ENCODE measurements at places on chromosomes 16 and 17.

- peak; percentile 82 for DNase-seq
Observed at GRCh38 chr16:86590501-86591144, 12.3 kb downstream of the FOXL1 start.

GRCh38 chr17:59859444-59860025 is 33.2 kb downstream of the TUBD1 start:
- DNase-seq: peak; percentile 69

- DNase-seq: no peak
Observed at GRCh38 chr17:72382971-72383722, 262.3 kb downstream of the SOX9 start.

DNA sequence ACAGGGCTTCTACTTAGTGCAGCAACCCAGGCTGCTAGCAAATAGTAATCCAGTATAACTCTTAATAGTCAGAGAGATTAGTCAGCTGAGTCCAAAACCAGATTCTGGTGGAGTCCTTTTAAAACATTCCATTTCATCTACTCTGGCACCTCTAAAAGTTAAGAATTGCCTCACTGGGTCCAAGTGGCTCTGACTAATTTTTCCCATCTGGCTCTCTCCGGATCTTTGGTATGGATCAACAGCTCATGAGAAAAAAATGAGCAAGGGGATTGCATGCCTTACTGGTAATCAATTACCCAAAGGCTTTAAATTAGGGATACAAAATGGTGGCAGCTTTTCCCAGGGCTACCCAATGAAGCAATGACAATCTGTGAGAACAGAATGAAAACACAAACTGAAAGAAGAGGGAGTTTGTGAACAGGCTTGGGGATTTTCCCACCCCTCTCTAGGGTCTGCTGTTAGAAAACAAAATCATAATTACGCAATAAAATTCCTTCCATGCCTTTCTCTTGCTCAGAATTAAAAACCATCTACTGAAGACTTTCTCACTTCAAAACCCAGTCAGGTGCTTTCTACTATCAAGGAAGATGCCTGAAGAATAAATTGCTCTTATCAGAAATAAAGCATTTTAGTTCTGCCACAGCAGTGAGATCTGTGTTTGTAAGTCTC is 84.6 kb upstream of the PMFBP1 start:
- DNase-seq: peak; percentile 39

DNA sequence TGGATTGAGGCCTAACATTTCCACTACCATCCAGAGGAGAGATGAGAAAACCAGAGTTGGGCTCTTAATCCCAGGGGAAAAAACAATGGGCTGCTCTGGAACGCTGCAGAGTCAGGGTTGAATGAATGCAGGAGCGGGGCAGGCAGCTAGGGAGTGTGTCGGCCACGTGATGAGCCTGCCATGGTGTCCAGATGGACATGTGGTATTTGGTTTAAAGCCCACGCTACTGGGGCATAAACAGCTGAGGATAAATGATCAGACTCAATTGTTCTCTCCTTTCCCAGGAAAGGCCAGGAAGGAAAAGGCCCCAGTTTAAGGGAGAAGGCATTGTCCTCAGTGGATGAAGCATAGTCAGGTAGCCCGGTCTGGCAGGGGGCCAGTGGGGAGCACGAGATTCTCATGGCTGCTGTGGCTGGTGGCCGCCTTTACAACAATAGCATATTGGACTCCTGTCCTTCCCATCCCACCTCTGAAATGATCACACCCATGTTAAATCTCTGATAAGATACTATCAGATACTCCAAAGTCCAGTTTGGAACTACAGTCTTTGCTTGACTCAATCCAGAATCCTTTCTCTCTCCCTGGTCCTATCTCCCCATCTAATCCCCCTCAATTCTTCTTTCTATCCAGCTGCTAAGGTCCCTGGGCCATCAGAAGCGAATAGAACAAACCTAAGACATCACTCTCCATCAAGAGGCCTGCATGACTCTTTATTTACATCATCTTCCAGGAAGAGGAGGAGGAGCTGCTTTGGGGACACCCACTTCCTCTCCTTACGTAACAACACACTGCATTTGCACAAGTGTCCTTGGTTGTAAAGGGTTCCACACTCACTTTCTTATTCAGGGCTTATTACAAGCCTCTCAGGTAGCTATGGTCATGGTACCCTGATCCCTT is 20.4 kb downstream of the CA4 start:
- DNase-seq: peak; percentile 64

DNA sequence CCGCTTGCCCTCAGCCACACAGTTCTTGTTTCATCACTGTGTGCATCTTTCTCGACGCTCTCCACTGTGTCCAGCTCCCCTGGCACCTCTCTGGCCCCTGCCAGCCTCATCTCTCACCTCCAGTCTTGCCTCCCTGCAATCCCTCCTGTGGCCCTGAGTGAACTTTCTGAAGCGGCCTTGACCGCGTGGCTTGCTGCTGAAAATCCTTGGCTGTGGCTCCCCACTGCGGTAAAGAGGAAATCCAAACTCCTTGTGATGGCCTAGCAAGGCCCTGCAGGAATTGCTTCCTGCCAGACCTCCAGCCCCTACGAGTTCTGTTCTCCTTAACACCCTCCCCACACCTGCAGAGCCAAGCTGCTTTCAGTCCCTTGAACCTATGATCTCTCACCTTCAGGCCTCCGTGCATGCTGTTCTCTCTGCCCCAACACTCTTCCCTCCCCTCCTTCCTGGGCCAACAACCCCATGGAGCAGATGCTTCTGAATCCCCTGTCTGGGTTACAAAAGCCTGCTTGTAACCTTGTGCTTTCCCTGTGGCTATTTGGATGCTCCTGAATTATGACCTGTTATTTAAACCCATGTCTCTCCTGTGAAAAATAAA is 33.6 kb upstream of the BRD7 start:
- no peak for DNase-seq

- DNase-seq: no peak
Observed at GRCh38 chr16:88686062-88686438, 257 bp downstream of the SNAI3 start.

DNA sequence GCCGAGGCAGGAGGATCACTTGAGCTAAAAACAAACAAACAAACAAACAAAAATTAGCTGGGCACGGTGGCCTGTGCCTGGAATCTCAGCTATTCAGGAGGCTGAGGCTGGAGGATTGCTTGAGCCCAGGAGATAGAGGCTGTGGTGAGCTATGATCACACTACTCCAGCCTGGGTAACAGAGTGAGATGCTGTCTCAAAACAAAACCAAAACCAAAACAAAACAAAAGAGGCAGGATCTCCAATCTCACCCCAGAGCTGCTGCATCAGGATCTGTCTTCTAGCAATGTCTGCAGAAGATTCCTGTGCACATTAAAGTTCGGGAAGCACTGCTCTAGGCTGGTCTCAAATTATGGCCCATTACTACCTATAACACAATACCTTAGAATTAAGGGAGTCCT is 43.1 kb downstream of the MAP2K6 start:
- no peak for DNase-seq

- peak; percentile 93 for DNase-seq
Observed at GRCh38 chr17:72715906-72716572, 376.4 kb downstream of the SLC39A11 start.

DNA sequence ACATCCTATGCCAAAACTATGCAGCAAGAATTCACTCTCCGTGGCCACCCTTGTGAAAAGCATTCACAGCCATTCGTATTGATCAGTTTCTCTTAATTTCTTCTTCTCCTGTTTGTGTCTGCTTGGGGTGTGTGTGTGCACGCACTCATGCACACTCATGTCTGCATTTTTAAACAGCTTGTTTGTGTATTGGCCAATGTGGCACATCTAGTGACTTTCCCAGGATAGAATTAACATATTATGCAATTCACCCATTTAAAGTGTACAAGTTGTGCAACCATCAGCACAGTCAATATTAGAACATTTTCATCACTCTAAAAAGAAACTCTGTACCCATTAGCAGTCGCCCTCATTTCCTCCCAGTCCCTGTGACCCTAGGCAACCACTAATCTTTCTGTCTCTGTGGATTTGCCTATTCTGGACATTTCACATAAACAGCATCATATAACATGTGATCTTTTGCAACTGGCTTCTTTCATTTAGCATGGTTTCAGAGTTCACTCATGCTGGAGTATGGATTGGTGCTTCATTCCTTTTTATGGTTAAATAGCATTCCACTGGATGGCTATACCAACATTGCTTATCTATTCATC is 20.1 kb downstream of the IRX3 start:
- peak; percentile 75 for DNase-seq

DNA sequence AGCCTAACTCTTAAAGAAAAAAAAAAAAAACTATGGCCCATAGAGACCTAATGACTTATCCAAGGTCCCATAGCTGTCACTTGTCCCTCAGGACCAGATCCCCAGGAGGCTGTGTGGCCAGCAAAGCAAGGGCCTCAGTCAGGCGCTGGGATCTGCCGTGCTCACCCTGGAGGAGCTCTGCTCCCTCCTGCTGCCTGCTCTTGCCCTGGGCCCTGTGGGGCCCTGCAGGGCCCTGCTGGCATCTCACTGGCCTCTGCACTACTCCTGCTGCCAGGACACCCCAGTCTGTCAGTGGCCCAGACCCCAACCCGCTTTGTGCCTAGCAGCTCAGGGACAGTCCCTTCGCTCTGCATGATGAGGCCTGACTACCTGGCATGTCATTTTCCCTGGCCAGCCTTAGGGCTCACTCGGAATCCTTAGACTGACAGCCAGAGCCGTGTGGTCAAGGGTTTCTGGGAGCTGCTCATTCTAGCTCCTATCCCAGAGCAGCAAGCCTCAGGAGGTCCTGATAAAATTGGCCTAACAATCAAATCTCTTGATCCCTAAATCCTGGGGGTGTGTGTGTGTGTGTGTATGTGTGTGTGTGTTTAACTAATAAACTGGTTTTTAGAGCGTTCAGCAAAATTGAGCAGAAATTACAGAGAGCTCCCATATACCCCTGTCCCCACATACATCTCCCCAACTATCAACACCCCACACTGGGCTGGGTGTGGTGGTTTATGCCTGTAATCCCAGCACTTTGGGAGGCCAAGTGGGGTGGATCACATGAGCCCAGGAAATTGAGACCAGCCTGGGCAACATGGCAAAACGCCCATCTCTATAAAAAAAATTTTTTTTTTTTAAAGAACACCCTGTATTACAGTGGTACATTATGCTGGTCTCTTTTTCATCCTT is 21.7 kb downstream of the KATNIP start:
- peak; percentile 3 for DNase-seq

DNA sequence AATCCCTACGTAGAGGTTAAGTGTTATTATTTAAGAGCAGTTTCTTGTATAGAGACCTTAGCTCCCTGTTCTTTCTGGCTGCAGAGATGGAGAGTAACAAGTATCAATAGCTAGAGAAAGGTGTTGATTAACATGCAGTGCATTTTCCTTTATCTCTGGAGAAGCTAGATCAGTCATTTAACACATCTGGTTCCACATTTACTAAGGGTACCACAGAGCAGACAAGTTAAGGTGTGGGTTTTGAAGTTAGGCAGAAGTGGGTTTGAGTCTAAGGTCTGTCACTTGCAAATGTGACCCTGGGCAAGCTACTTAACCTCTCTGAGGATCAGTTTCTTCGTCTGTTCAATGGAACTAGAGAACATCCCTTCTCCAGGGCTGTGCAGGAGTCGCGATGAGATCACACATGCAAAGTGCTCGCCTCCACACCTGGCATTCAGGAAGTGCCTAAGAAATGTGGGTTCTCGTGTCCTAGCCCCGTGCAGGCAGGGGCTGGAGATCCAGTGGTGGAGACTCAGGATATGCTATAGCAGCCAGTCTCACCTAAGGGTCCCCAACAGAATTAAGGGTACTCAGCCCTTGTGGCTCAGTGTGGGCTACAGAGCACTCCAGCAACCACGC is 224.4 kb downstream of the XYLT1 start:
- no peak for DNase-seq

GRCh38 chr16:29807426-29808218 is 1.3 kb downstream of the MAZ start:
- DNase-seq: peak; percentile 92

DNA sequence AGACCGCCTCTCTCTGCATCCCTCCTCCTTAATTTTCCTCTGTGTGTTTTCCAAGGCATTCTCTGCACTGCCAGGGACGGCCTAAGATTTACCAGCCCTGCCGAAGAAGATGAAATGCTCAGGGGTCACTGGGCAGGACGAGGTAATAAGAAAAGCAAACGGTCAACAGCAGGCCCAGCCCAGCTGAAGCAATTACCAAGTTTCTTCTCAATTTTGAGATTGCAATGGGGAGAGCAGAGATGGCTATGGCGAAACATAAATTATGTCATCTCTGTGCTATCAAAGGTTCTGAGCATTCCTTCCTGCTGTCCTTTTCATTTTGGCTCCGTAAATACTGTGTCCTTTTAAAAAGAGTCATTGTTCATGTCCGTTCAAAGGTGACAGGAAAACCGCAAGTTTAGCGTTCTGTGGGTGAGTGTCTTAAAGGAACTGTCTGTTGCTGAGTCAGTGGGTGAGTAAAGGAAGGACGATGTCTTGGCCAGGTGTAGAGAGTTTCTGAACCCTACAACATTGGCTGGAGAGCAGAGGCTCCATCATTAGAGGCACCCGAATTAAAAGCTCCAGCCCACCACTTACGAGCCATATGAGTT is 753.9 kb upstream of the EEF2KMT start:
- DNase-seq: no peak

- no peak for DNase-seq
Observed at GRCh38 chr17:11935734-11936406, 61.4 kb downstream of the ZNF18 start.

DNA sequence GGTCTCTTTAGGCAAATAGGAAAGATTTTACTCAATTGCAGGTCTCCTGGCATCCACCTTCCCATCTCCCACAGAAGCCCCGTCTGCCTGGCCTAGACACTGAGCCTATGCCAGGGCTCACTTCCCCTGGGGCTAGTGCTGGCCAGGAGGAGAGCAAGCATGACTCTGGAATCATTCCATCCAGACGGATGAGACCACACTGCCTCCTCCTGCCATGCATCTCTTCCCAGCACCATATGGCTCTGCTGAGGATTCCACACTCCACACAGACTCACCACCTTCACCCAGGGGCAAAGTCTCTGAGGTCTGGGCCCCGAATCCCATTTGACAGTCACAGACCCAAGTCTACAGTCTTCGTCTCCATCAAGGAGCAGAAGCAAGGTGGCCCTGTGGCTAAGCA is 346.5 kb downstream of the C16orf95 start:
- DNase-seq: no peak

- DNase-seq: no peak
Observed at GRCh38 chr16:88768071-88768783, 16.8 kb downstream of the PIEZO1 start.

DNA sequence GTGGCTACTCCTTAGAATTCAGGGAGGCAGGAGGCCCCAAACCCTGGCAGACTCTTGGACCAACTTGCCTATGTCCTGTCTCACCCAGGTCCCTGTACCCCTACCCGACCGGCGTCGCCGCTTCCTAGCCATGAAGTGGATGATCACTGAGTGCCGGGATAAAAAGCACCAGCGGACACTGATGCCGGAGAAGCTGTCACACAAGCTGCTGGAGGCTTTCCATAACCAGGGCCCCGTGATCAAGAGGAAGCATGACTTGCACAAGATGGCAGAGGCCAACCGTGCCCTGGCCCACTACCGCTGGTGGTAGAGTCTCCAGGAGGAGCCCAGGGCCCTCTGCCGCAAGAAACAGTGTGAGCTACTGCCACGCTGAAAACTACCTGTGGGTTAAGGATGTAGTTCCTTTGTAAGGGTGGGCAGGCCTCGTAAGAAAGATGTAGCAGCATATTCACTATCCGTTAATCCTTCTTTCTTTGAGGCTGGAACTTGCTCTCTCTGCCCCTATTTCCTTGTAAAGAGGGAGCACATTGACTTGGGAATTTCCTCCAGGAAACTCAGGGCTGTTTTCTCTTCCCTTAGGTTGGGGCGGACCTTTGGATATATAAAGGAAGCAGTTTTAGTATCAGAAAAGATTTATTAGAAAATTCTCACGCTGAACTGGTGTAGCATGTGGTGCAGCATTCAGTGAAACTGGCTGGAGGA is 4.1 kb downstream of the MRPS7 start:
- no peak for DNase-seq

All from amniotic epithelial cell (primary cell).